ENCODE measurements at places on chromosomes 4 and X.

DNA sequence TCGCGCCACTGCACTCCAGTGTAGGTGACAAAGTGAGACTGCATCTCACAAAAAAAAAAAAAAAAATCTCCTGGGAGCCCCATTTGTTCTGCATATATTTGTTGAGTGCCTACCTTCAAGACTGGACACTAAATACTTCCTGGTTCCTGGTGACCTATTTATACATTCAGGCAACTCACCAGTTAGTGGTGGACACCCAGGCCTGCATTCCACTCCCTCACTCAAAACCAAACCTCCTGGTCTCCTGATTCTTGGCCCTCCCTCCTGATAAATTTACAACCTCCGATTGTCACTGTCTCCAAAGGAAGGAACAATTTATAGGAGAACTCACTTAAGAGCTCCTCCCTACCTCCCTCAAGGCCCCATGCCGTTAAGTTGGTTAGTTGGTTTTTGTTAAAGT lies 3.1 kb downstream of the SYAP1 start:
- DNase-seq = no peak

DNA sequence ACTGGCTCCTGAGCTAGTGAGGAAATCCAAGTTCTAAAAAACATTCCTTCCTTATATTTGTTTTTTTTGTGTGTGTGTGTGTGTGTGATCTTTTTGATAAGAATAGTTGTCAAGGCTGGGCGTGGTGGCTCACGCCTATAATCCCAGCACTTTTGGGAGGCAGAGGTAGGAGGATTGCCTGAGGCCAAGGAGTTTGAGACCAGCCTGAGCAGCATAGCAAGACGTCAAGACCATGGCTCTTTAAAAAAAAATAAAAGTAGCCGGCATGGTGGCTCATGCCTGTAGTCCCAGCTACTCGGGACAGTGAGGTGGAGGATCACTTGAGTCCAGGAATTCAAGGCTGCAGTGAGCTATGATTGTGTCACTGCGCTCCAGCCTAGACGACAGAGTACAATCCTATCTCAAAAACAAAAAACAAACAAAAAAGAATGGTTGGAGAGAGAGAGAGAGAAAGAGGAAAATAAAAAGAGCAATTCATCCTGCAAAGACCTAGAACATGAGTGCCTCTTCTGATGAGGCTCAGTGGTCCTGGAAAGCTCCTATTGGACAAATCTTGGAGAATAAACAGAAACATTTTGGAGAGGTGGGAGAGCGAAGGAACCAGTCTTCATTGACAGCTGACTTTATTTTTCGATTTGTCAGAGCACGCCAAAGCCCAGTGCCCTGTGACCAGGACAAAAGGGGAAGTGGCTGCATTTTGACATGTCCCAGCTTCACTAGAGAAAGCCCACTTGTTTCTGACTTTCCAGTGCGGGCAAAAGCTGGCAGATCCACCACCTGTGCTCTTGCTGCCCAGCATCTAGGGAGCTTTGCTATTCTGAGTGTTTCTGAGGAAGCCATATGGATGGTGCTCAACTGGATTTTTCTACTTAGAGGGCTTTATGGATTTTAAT lies 244.7 kb downstream of the PALLD start:
- no peak for DNase-seq

DNA sequence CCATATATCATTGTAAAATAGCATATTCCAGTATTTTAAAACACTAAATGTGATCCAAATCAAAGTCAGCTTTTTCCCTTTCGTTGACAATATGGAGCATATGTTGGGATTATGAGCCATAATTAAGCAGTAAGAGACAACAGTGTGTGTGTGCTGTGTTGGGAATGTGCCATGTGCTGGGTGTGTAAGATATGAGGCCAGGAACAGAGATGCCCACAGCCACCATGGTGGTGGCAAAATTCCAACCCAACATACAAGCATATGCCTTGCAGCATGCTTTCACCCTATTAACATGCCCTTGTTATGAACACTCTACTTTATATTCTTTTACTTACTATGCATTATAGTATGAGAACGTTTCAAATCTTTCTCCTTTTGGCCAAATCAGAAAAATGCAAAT lies 1560.4 kb upstream of the TENM3 start:
- DNase-seq = no peak

DNA sequence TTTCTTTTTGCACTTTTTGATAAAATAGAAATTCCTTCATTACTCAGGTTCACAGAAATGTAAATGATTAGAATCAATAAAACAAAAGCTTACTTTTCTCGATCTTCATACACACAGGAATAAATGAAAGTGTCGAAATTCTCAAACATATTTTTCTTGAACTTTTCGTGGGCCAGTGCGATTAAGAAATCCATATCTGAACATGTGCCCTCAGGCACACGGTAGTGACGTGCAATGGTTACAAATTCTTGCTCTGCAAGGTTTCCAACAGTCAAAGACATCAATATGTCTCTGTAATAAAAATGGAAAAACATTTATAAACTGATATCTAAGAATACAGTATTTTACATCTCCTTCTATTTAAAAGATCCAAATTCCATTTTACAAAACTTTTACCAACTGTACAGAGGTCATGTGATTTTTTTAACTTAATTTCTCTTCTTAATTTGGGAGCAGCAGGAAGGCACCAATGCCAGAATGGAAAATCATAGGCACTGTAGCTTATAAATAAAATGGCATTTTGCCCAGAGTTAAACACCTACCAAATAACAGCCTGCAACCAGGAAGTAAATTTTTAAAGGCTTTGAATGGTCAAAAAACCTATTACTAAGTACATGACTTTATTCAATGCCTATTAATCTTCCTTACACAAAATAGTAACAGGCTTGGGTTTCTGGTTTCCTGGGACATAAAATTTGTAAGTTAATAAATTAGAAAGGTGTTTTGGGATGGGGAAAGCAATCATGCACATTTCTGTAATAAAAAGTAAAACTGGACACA lies 165.0 kb downstream of the EFHC2 start:
- no peak for DNase-seq

GRCh38 chr4:67550451-67550850 lies 5.1 kb upstream of the CENPC start:
- no peak for DNase-seq

- DNase-seq = peak; percentile 11
Measured at GRCh38 chrX:135740681-135741149, 27.3 kb downstream of the CT45A1 start.

DNA sequence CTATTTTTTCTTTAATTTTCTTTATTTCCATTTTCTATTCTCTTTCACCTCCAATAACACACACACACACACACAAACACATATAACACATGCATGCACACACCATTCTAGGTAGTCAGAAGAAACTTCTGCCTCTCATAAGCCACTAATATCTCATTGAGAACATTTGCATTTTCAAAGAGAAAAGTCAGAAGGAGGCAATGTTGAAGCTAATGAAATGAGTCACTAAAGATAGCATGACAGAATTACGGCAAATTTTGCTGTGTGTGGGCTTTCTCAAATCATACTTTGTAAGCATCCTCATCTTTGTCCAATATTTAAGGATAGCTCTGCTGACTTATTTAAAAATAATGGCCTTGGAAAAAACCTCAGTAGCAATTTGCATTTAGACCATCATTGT lies 291.3 kb downstream of the GUCY2F start:
- no peak for DNase-seq

Measured in fibroblast of skin of right biceps (primary cell).